SK-N-SH (cell line): ENCODE measurements at places on chromosomes 16 and 17. TPM values are rescaled to one million over a fixed set of nuclear protein-coding genes. Genes with fewer than 3 reads are reported as not detected.

The C17orf78 gene
- not detected in 2 replicates for polyA plus RNA-seq

The ZNF652 gene
- 5.1 and 6.5 TPM in 2 replicates for polyA plus RNA-seq

The DPEP3 gene
- polyA plus RNA-seq = not detected in 2 replicates

The UNC13D gene
- 0.99 and 1.3 TPM in 2 replicates for polyA plus RNA-seq

The KRTAP1-5 gene
- not detected in 2 replicates for polyA plus RNA-seq

The SLC46A1 gene
- polyA plus RNA-seq = 4.2 and 4.3 TPM in 2 replicates
